Brain (organoid and tissue), 16 donors: ENCODE measurements at places on chromosomes 1 and 21.

DNA sequence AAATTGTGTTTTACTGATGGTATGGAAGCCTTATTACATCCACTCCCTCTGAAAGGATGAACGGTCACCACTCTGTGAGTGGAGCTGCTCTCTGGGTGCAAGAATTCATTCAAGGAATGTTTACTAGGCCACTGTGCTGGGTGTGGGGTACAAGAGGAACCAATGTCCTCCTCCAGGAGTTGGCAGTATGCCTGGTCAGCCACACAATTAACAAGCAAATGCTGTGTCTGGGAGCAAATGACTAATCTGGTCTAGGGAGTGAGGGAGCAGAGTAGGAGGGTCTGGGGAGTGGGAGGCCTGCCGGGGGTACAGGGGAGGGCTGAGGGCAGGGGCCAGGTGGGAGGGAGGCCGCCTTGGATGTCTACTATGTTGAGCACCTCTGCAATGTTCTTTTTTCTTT lies 27.2 kb upstream of the TDRD10 start:
- peak; percentile 75 for DNase-seq

- peak; percentile 54 for DNase-seq
These were observed 199.0 kb upstream of the DPYD start for GRCh38 chr1:98119796-98120195.

DNA sequence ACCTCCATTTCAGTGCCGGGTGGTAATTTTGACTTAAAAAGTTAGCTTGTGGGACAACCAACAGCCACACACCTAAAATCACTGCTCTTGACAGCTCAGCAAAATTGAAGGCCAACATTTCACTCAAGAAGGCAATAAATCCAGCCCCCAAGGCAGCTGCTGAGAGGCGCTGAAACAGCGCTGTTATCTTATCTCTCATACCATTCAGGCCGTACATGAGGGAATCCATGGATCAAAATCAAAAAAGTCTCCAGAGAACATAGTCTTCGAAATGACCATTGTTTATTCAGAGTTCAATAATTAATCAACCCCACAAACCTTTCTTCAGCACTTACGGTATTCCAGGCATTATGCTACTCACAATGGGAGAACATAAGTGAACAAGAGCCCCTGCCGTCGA lies 38.5 kb downstream of the ZBTB18 start:
- no peak for DNase-seq

DNA sequence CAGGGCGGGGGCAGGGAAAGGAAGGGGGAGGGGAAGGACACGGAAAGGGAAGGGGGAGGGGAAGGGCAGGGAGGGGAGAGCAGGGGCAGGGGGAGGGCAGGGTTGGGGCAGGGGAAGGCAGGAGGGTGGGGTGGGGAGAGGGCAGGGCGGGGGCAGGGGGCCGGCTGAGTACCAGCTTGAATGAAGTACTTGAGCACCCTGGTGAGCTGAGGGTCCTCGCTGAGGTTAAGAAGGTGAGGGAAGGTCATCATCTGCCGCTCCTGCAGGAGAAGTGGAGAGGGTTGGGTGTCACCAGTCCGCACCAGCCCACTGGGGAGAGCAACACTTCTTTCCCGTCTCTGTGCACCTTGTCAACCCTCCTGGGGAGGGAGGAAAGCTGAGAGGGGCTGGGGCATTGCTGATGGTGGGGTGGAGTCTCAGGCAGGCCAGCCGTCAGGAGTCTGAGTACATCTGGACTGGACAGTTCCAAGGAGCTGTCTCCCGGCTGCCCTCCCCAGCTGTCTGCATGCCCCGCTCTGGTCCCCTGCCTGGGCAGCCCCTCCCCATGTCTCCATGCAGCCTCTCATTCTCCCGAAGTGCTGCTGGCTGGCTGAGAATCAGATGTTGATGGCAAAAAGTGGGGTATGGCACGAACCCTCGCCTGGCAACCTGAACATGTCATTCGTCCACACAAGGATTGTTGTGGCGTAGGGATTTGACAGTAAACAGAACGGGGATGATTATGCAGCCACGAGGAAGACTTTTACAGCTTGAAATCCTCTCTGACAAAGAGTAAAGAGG lies 70.0 kb downstream of the SCCPDH start:
- DNase-seq = no peak

- DNase-seq = no peak
These were observed 110.5 kb downstream of the CNIH3 start for GRCh38 chr1:224726441-224727182.

DNA sequence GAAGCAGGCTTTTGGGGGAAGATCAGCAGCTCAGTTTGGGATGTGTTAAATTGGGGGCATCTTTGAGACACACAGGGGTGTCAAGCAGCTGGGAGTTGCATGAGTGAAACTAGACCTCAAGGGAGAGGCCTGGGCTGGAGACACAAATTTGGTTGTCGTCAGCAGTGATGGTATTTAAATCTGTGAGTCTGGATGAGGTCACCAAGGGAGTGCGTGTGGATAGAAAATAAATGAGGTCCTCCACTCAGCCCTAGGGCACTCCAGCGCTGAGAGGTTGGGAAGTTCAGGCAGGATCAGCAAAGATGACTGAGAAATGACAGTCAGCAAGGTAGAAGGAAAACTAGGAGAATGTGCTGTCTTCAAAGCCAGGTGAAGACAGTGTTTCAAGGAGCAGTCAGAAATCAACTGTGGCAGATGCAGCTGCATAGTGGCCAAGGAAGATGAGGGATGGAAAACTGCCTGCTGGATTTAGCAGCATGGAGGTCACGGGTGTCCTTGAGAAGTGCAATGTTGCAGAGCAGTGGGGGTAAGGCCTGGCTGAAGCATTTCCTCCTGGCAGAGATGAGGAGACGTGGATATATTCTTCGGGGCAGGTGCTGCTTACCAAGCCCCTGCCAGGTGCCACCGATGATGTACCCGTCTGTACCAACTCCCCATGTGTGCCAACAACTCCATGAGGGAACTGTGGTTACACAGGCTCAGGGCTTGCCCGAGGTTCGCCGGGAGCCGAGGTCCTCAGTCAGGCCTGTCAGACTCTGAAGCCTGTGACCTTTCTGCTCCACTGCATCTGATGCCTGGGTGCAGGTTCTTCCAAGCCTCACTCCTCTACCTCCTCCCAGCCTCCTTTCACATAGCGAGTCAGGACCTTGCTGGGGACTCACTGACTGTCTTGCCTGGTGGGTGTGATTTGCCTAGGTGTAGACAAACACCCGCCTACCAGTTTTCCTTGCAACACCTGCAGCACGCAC lies 11.3 kb downstream of the MAP7D1 start:
- DNase-seq = no peak

GRCh38 chr1:155940993-155941844 lies at the start of gene RXFP4:
RXFP4 (plus strand) TSS chr1:155941638; CDS start chr1:155941710, 72 bp downstream.
- no peak for DNase-seq

- DNase-seq = peak; percentile 53
These were observed 31.0 kb upstream of the COG2 start for GRCh38 chr1:230611128-230611877.

- peak; percentile 38 for DNase-seq
These were observed 602 bp downstream of the SH3BGRL3 start for GRCh38 chr1:26280333-26281042.

DNA sequence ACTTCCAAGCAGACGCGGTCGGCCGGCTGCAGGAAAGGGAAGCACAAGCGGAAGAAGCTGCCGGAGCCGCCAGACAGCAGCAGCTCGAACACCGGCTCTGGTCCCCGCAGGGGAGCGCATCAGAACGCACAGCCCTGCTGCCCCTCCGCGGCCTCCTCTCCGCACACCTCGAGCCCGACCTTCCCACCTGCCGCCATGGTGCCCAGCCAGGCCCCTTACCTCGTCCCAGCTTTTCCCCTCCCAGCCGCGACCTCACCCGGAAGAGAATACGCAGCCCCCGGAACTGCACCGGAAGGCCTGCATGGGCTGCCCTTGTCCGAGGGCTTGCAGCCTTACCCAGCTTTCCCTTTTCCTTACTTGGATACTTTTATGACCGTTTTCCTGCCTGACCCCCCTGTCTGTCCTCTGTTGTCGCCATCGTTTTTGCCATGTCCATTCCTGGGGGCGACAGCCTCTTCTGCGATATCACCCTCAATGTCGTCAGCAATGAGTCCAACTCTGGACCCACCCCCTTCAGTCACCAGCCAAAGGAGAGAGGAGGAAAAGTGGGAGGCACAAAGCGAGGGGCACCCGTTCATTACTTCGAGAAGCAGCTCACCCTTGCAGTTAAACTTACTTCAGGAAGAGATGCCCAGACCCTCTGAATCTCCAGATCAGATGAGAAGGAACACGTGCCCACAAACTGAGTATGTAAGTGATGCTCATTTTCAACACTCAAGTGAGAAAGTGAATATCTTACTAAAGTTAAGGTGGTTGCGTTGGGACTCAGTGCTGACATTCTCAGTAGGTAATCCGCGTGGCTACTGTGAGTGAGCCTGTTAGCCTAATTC lies 25.5 kb downstream of the UTS2 start:
- peak; percentile 51 for DNase-seq

GRCh38 chr1:166145499-166145898 lies 21.3 kb downstream of the FAM78B start:
- no peak for DNase-seq

GRCh38 chr1:167105271-167106118 lies 11.6 kb downstream of the STYXL2 start:
- no peak for DNase-seq

GRCh38 chr1:204670152-204670927 lies 15.2 kb downstream of the LRRN2 start:
- DNase-seq = peak; percentile 77

GRCh38 chr1:178038372-178038771 lies 55.5 kb upstream of the RASAL2 start:
- no peak for DNase-seq

GRCh38 chr21:33261635-33262034 lies 4.5 kb upstream of the IL10RB start:
- no peak for DNase-seq

- DNase-seq = no peak
These were observed 80.9 kb downstream of the COLGALT2 start for GRCh38 chr1:183956559-183957188.

DNA sequence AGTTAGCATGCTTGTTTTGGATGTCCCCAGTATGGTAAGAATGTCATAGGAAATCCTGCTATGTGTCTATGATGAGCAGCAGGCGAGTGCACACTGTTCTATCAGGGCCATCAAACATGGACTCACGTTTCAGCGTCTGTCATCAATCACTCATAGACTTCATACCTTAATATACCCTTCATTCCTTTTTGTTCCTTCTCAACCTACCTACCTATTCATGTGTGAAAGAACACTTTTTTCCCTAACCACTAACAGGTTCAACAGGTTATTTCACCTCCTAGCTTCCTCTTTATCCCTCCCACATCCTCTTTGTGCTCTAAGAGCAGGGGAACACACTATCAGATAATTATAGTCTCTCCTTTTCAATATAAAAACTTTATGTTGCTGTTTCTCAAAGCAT lies 300.6 kb downstream of the TM2D1 start:
- DNase-seq = no peak

DNA sequence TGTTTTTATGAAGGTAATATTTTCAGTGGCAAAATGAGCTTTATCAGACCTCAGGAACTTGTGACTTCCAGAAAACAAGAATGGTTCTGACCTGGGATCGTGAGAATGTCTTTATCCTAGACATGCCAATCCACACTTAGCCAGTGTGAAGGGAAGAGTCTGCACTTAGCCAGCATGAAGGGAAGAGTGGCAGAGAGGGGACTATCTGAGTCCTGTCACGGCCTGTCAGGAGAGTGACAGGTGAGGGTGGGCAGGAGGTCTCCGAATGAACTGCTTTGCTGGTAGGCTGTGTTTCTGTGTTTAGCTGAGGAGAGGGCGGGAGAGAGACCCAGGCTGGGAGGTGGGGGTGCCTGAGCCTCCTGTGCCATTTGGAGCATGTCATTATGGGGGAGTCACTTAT lies 173.1 kb downstream of the KIF26B start:
- DNase-seq = no peak

- no peak for DNase-seq
These were observed 10.5 kb downstream of the PTPRF start for GRCh38 chr1:43541141-43541540.

DNA sequence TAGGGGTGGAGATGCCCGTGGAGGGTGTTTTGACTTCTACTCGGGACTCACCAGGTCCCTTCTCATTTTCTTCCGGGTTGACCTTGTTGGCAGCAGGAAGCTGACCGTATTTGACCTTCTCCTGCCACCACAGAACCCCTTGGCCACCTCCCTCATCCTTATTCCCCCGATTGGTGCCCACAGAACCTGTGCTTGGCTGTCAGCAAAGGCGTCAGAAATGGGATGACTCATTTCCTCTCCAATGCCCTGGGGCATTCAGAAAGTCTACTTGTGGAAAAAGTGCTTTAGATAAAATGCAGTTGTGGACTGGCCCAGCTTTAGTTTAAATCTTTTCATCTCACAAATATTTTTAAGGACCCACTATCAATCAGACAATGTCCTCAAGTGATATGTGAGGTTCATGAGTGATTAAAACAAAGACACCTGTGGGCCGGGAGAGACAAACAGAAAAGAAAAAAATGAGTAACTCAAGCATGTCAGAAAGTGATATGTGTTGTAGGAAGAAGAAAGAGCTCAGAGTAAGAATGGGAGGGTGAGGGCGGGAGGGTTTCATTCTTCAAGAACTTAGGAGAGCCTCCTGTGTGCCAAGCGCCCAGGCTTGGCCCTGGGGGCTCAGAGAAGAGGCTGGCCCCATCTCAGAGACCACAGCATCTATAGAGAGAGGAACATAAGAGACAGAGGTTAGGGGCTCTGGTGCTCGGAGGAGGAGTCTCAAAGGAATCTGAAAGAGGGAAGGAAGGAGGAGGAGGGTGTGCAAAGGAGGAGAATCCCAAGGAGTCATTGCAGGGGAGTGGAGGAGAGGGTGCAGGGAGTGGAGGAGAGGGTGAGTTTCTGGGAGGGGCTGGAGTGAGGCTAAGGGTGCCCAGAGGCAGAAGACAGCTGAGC lies 221.6 kb upstream of the VAMP3 start:
- no peak for DNase-seq

DNA sequence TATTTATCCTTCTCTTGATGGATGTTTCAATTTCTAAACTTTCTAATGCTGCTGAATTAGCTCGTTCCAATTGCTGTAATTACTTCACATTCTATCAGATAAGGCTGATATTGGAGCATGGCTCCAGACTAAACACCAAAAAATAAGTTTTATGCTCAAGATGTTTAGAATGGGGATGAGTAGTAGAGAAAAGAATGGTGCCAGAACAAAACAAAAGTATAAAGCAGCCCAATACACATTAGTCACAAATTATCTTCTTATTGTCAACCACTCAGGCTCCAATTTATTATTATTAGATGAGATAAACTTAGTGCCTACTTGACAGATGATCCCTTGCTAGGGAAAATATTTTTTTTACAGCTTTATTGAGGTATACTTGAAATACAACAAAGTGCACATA lies 21.8 kb downstream of the ATPAF1 start:
- DNase-seq = no peak

DNA sequence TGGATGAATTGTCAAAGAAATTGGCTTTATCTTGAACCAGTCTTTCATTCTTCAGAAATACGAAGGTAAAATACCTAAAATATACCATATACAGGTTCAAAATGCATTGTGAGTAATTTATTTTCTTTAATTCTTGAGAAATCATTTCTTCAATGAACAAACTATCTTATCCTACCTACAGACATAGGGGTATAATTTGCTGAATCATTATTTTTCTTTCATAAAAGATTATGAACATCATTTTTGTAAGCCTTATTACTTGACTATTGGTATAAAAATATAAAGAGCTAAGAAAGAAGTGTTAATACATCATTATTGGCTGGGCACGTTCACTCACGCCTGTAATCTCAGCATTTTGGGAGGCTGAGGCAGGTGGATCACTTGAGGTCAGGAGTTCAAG lies 167.7 kb downstream of the DNAH14 start:
- DNase-seq = no peak

- DNase-seq = peak; percentile 58
These were observed 10.9 kb downstream of the PCSK9 start for GRCh38 chr1:55050283-55050682.
